ENCODE measurements at places on chromosomes 5 and 9. TPM values are rescaled to one million over a fixed set of nuclear protein-coding genes. Genes with fewer than 3 reads are reported as not detected.
A peak's percentile ranks its signal among the peaks of the same experiment; 100 is the strongest.

- H3K27me3 ChIP-seq = no peaks in the 10 kb centered on the region
- no peak for DNase-seq
- peaks cover 7% of the 10 kb centered on the region for H3K4me1 ChIP-seq
- H3K36me3 ChIP-seq = no peaks in the 10 kb centered on the region
- H3K4me3 ChIP-seq = peak overlapping the region; percentile 44
Observed at GRCh38 chr5:67166460-67167285, 29.9 kb downstream of the CD180 start.

DNA sequence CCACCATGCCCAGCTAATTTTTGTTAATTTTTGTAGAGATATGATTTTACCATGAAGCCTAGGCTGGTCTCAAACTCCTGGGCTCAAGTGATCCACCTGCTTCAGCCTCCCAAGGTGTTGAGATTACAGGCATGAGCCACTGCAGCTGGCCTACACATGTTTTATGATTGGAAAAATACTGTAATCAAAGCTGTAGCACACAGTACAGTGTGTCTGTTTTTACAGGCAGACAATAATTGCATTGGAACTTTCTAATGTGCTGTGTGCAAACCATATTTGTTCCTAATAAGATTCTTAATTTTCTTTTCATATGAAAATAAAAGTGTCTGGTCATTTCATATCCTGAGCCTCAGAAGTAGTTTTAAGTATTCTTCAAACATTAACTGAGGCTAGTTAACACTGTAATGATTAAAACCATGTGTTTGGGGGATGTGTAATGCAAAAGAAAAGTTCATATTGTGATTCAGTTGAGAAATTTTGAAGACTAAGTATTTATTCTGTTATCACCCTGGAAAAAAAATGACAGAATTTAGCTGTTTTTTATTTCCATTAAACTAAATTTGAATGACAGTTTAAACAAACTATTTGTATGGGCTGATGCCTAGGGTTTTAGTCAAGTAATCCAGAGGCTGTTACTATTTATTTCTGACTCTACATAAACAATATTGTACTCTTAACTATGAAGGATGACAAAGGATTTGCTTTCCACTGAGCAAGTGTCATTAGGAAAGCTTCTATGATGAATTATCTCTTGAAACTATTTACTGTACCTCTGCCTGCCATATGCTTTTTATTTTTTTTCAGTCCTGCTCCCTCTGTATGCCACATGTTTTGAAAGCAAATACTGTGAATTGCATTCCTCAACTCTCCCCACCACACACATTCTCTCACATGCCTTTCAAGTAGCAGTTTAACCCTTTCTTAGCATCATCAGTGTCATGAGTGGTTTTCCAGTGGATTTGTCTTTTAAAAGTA is 111.5 kb downstream of the MTREX start:
- H3K4me1 ChIP-seq = peaks cover 62% of the 10 kb centered on the region
- H3K4me3 ChIP-seq = no peak overlapping the region
- H3K27me3 ChIP-seq = no peaks in the 10 kb centered on the region
- peaks cover 11% of the 10 kb centered on the region for H3K36me3 ChIP-seq

GRCh38 chr5:149667829-149668330 is 62.2 kb upstream of the PPARGC1B start:
- DNase-seq = no peak
- no peaks in the 10 kb centered on the region for H3K36me3 ChIP-seq
- H3K4me1 ChIP-seq = no peaks in the 10 kb centered on the region

- no peaks in the 10 kb centered on the region for H3K36me3 ChIP-seq
- peak; percentile 47 for DNase-seq
- H3K27me3 ChIP-seq = no peaks in the 10 kb centered on the region
- no peak overlapping the region for H3K4me3 ChIP-seq
- H3K27ac ChIP-seq = no peak overlapping the region
Observed at GRCh38 chr5:67414712-67415111, 218.1 kb upstream of the CD180 start.

GRCh38 chr9:121958530-121958929 is 134.6 kb downstream of the TTLL11 start:
- DNase-seq = peak; percentile 20
- no peak overlapping the region for H3K4me3 ChIP-seq
- no peaks in the 10 kb centered on the region for H3K27me3 ChIP-seq
- H3K27ac ChIP-seq = no peak overlapping the region
- H3K36me3 ChIP-seq = no peaks in the 10 kb centered on the region
- peaks cover 10% of the 10 kb centered on the region for H3K4me1 ChIP-seq

DNA sequence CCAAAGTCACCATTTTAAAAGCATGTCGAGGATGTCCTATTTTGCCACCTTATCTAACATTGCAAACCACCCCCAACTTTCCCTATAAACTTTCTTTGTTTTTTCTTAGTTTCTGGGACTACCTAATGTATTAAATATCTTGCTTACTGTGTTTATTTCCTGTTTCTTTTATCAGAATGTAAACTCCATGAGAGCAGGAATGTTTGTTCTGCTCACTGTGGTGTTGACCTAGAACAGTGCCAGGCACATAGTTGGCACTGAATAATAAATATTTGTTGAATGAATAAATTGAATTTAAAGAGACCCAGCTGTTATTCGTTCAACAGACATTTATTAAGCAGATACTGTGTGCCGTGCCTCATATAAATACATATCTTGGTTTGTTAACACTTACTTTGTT is 35.2 kb downstream of the MACIR start:
- no peak overlapping the region for H3K4me3 ChIP-seq
- H3K27me3 ChIP-seq = no peaks in the 10 kb centered on the region
- H3K4me1 ChIP-seq = no peaks in the 10 kb centered on the region
- no peak overlapping the region for H3K27ac ChIP-seq
- no peaks in the 10 kb centered on the region for H3K36me3 ChIP-seq

DNA sequence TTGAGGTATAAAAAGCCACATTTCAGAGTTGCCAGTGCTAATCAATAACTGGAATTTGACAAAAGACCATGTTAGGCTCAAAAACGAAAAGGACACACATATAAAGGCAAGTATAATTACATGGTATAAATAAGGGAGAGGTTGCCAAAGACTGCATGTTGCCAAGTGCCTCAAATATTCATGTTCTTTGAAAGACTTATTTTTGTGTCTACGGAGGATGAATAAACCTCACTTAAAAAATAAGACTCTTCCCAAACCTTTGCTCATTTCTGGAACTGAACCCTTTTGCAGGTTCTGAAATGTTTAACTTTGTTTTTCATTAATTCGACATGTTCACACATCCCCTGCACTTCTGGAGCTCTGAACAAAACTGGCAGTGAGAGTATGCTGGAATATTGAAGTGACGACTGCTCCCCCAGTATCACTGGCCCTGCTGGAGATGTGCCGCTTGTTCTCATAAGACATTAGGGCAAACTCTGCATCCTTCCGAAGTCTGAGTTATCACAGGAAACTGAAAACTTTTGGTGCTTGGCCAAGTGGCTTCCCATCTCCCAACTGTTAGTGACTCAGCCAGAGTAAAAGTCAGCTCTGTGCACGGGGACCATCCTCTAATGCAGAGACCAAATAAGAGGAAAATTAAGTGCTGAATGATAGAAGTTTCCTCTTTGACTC is 336.8 kb downstream of the GLIS3 start:
- peak overlapping the region; percentile 37 for H3K27ac ChIP-seq
- peaks cover 36% of the 10 kb centered on the region for H3K4me1 ChIP-seq
- 0 out of 2 replicates have a peak overlapping the region, but pooled peaks have one; percentile 1 for H3K4me3 ChIP-seq
- peak; percentile 90 for DNase-seq
- no peaks in the 10 kb centered on the region for H3K36me3 ChIP-seq

DNA sequence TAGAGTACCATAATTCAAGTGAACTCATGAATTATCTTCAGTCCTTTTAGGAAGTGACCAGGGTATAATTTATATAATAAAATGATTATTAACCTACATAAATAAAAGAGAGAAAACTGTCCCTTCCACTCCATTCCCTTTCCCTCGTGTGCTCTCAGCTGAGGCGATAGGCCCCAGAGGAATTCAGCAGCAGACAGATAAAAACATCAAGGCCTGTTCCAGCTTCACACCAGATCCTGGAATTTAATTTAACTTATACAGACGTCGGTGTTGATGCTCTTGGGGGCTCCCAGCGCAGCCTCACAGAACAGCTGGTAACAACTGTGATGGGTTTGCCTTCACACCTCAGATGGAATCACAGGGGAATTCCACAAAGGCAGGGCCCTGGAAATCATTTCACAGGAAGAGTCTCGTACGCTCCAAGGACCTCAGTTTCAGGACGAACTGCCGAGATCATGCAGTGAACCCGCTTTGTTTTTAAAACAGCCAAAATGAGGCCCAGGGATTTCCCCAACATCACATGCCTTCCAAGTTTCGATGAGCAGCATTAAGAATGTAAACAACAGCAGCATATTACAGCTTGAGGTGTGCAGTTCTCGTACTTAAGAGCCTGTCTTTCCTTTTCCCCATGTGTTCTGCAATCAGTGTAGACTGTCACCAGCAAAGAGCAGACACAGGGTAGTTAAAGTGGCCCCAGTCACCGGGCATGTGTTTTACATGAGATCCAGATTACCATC is 73.6 kb upstream of the ALDH1B1 start:
- DNase-seq = peak; percentile 27
- peak overlapping the region; percentile 41 for H3K4me3 ChIP-seq
- H3K4me1 ChIP-seq = peaks cover 9% of the 10 kb centered on the region
- H3K27ac ChIP-seq = no peak overlapping the region

GRCh38 chr9:72524820-72525540 is 3.6 kb downstream of the TMC1 start:
- DNase-seq = peak; percentile 98
- no peaks in the 10 kb centered on the region for H3K27me3 ChIP-seq
- peaks cover 33% of the 10 kb centered on the region for H3K4me1 ChIP-seq

Gene MEIKIN
- not detected for total RNA-seq

Gene GPR150
- not detected for total RNA-seq

All from GM23248 (cell line).